ENCODE measurements at places on chromosomes 6 and 20. TPM values are rescaled to one million over a fixed set of nuclear protein-coding genes. Genes with fewer than 3 reads are reported as not detected.

Gene CAGE1
- total RNA-seq: 0.10 TPM

Gene FAM83B
- 0.17 TPM for total RNA-seq

Gene NOTCH4
- 8.5 TPM for total RNA-seq

Gene ANKRD66
- 3.5 TPM for total RNA-seq

Gene GTSF1L
- not detected for total RNA-seq

Gene ZNF184
- 18.9 TPM for total RNA-seq

Gene KIAA1755
- 51.5 TPM for total RNA-seq

Gene DDO
- 0.79 TPM for total RNA-seq

Gene RSPH4A
- total RNA-seq: 19.2 TPM

Gene LSM2
- total RNA-seq: 18.0 TPM

Gene KCTD20
- total RNA-seq: 80.4 TPM

Gene OR2B6
- total RNA-seq: not detected

Gene PKHD1
- total RNA-seq: 0.10 TPM

Gene ENPP3
- total RNA-seq: 2.1 TPM

Gene GLP1R
- 0.61 TPM for total RNA-seq

Gene BPIFA1
- total RNA-seq: not detected

Gene CDKAL1
- 27.6 TPM for total RNA-seq

Gene TNFRSF6B
- 3.1 TPM for total RNA-seq

Gene GMDS
- 87.4 TPM for total RNA-seq

Gene SLC2A10
- 31.1 TPM for total RNA-seq

Gene ENPP1
- total RNA-seq: 6.4 TPM

Gene ATF6B
- 29.0 TPM for total RNA-seq

Gene SLC17A3
- total RNA-seq: not detected

Gene RWDD2A
- 7.3 TPM for total RNA-seq

Gene CST5
- not detected for total RNA-seq

Gene C20orf96
- total RNA-seq: 6.8 TPM

Gene PTGIS
- 18.4 TPM for total RNA-seq

Gene TMEM200A
- 13.6 TPM for total RNA-seq

Gene ATP6V1G2
- 32.2 TPM for total RNA-seq

Gene LY6G6C
- not detected for total RNA-seq

Gene ID1
- 196 TPM for total RNA-seq

Gene GPX5
- not detected for total RNA-seq

Gene PLA2G7
- 10.9 TPM for total RNA-seq

Gene CLPSL1
- total RNA-seq: not detected

Gene BPI
- total RNA-seq: 8.7 TPM

Gene HLA-DMB
- 22.3 TPM for total RNA-seq

Gene KHDC1L
- not detected for total RNA-seq

Gene RSPO3
- 3.9 TPM for total RNA-seq

Measured in spinal cord (tissue), 10 donors.